Activated naive CD4-positive, alpha-beta T cell treated with anti-CD3 and anti-CD28 coated beads, Interleukin-2, amount 50 U/mL, for 16 hours (primary cell): ENCODE measurements at places on chromosomes 7 and 10.

DNA sequence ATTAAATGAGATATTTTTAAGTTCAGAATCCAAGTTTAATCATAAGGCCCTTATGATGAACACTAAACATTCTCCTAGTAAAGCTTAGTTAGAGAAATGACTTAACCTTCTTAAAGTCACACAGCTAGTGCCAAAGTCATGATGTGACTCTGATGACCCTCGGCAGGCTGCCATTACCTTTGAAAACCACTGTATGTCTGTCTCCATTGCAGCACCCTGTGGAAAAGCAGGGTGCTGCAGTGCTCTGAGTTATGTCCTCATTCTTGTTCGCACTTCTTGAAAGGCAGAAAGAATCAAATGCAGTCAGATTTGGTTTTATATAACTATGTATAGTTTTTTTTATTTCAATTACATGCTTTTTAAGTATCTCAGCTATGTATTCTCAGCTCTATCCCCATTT lies 105.0 kb downstream of the PHTF2 start:
- DNase-seq = no peak

GRCh38 chr7:156765901-156766656 lies 125.5 kb downstream of the RNF32 start:
- DNase-seq = no peak

DNA sequence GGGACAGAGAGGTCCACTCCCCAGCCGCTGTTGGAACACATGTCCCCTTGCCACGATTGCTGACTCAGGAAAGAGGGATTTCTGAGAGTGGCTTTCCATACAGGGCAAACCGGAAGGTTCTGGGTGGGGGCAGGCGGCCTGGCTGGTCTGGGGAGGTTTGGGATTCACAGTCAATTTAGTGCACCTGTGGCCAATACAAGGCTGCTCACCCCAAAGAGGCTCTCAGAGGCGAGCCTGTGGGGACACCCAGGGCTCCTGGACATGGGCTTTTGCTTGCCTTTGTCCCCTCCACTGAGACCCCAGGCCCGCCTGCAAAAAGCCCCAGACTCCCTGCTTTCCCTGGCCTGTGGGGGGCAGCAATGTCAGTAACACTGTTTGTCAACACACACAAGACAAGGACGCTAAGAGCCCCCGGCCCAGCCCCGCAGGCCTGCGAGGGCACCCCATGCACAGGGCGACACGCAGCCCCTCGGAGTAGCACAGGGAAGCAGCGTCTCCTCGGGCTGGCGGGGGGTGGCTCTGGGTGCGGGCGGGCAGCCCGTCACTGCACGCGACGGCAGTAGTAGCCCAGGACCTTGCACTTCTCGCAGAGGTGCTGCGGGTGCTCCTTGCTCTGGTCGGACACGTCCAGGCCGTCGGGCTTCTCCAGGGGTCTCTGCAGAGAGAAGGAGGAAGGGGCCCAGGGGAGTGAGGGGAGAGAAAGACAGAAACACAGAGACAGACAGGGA lies 38.7 kb downstream of the PPIF start:
- DNase-seq = no peak

GRCh38 chr7:84492098-84493034 lies 297.8 kb upstream of the SEMA3A start:
- no peak for DNase-seq

DNA sequence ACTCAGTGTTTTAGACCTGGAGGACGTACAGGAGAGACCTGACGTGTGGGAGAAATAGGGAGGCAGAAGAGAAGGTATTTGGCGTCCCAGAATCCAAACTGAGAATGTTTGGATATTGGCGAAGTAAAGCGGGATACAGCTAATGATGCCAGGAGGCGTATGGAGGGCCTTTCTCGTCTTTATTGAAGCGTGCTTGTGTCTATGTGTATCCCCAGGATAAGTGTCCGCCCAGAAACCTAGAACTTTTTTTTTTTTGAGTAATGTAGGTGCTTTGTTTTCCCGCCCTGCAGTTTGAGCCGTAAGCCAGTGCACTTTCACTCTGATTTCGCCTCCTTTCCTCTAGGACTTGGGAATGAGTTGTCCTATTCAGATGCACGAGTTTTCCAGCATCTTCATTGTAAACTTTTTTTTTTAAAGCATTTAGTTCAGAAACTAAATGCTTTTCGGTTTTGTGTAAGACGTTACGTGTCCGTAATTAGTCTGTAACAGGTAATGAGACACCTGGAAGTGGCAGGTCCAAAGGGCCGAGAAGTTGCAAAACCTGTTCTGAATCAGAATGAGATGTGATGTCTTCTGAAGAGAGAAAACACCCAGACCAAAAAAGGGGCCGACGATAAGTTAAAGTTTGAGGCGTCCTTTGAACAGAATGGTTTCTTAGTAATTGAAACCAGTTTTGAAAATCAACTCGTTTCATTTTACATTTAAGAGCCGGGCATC lies 746 bp downstream of the ARL5B start:
- DNase-seq = no peak

GRCh38 chr7:26429168-26429567 lies 137.5 kb downstream of the SNX10 start:
- no peak for DNase-seq

DNA sequence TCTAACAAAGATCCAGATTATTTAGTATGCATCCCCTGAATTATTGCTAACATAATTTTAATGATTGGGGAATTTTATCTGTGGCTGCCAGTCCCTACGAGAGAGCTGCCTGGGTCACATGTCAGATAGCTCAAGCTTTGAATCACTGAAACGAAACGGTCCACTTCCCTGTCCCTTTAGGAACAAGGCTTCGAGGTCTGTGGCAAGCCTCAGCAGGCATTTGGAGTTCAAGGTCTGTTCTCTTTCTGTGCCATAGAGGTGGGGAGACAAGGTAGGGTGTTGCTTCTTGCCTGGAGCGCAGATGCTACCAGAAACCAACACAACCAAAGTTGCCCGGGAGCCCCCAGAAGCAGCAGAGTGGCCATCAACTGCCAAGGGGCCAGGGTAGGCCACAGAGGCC lies 13.9 kb upstream of the SH2D4B start:
- no peak for DNase-seq

- DNase-seq = no peak
These were observed 27.0 kb upstream of the GPR26 start for GRCh38 chr10:123639131-123639530.
